ENCODE measurements at places on chromosomes 6 and 20.
A peak's percentile ranks its signal among the peaks of the same experiment; 100 is the strongest.

DNA sequence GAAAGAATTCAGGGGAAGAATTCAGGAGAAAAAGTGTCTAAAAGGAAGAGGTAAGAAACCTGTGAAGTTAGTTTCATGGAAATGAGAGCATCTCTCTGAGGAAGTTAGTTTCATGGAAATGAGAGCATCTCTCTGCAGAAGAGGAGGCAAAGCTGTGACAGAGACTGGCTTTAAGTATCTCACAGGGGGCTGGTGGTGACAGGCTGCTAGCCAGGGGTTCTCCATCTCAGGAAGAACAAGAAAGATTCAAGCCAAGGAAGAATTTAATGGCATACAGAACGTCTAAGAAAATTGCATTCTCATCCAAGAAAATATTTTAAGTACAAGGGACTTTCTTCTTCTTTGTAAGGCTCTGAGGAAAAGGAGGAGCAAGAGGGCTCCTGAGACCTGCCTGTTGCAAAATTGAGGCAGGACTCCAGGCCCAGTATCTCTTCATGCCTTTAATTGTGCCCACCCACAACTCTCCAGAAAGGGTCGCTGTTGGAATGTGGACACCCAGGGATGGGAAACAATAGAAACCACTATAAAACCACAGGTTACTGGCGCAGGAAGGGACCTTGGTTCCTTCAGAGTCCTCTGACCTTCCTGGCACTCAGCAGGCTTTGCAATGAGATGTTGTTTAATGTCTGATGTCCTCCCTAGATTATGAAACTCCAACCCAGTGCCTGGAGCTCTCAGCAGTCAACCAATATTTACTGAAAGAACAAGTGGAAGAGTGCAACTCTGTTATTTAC, 136.8 kb downstream of the FNDC1 start:
- DNase-seq = no peak

DNA sequence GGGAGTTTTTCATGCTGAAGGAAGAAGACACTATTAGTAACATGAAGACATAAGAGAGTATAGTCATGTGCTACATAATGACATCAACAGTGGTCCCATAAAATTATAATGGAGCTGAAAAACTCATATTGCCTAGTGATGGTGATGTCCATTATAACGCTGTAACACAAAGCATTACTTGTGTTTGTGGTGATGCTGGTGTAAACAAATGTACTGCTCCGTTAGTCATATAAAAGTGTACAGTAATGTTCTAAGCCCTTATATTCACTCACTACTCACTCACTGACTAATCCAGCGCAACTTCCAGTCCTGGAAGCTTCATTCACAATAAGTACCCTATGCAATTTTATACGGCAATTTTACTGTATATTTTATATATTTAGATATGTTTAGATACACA, 26.8 kb upstream of the ASF1A start:
- no peak for DNase-seq

GRCh38 chr20:2210646-2211552, 84.9 kb upstream of the TGM3 start:
- peak; percentile 88 for DNase-seq

DNA sequence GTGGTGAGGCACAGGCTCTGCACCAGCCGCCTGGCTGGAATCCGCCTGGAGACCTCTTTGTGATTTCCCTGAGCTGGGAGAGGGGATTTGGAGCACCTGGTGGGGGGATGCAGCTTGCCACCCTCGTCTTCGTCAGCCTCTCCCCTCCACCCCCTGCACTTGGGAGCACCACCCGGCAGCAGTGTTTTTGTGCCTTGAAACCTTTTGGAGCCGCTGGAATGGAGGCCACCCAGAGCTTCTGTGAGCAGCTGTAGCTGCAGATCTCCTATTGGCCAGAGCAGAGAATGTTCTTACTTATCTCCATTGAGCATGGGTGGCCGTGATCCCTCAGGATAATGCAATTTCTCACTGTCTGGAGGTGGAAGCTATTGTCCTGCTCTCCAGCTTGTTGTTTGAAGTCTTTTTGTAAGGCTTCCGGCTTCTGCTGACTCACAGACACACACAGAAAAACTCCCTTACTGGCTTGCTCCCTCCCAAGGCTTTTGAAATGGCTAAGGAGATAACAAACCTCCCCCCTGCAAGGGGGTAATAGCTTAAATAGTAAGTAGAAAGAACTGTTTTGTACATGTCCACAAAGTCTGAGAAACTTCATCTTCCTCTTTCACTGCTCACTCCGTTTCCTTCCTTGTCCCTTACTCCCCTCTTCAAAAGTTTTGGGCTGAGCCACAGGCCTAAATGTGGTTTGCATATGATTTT, 271.2 kb downstream of the PRL start:
- DNase-seq = peak; percentile 96

DNA sequence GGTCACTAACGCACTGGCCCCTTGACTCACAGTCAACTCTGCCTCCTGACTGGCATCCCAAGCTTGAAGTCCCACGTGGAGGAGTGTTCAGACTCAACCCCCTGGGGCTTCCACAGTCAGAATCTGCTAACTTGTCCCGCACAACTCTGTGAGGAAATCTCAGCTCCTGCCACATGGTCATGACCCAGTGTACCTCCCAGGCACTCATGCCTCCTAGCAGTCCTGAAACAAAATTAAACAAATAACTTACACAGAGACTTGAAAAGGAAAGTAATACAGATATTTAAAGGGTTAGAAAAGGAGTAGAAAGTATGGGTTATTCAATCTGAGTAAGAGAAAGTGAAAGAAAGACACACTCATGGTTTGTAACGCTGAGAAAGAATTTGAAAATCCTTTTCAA, 134.9 kb downstream of the GMDS start:
- peak; percentile 22 for DNase-seq

GRCh38 chr20:9460518-9460917, 53.9 kb upstream of the LAMP5 start:
- peak; percentile 34 for DNase-seq

DNA sequence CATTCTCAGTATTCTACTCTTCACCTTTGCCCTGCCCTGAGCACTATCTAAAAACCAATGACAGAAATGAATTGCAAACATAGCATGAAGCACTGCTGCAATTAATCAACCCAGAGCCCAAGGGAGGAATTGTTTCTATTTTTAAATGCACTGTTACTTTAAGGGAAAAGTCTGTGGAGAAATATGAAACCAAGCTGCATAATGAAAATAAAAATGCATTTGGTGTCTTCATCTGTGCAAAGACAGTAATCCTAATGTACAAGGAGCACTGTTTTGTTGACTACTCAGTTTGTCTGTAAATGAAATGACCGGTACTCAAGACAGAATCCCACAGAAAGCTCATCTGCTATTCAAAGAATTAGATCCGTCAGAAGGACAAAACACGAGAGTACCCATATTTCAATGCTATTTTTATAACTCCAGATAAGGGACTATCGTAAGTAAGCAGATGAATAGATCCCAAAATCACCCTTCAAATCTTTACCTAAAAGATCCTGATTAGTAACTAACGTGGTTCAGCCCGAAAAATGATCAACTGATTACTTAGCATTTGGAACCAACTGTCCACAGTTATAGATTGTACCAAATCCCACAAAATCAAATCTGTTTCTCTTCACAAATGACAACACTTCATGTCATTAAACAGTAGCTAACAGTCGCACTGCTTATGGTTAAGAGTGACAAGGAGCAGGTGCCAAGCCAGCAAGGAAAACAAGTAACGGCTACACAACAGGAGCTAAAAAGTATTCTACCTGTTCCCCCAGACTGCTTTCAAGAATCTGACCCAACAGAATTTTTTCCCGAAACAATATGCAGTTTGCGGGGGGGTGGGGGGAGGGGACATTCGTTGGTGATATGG, 2.4 kb downstream of the KIF13A start:
- peak; percentile 59 for DNase-seq

GRCh38 chr20:44091026-44091425, 96.0 kb downstream of the JPH2 start:
- peak; percentile 20 for DNase-seq

DNA sequence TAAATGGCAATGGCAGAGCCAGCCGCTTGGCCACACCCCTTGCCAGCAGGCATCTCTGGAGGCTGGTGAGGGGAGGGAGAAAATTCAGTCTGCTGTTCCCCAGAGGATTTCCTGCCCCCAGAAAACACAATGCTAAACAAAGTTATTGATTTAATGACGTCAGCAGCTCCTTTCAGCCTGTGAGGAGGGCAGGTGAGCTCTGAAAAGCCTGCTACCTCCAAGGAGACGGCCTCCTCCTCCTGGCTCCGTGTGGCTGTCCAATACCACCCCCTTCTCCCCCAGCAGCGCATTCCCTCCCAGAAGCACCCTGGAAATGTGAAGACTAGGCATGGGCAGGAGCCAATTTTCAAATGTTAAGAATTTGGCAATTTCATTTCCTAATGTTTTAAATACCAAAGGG, 393.1 kb downstream of the ZFAND3 start:
- peak; percentile 22 for DNase-seq

GRCh38 chr6:51792273-51793030, 295.0 kb downstream of the PKHD1 start:
- DNase-seq = no peak

- peak; percentile 81 for DNase-seq
Observed at GRCh38 chr6:106253172-106253571, 72.4 kb downstream of the ATG5 start.

GRCh38 chr20:16556301-16556700, 16.9 kb downstream of the KIF16B start:
- no peak for DNase-seq

DNA sequence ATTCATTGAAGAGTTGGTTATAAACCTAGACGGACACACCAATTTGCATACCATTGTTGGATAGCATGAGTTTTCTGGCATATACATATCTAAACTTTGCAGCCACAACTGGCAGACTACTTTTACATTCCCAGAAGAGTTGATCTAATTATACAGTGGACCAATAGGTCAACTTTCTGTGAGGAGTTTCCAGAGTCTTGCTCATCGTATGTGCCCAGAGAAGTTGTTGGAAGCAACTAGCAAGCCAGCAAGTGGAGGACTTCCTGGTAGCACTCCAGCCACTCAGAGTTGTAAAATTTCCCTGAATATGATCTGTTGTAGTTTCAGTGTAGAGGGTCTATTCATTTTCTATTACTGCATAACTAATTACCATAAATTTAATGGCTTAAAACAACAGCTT, 47.1 kb upstream of the FAM184A start:
- peak; percentile 43 for DNase-seq

- no peak for DNase-seq
Observed at GRCh38 chr6:89952105-89952671, 57.9 kb downstream of the GJA10 start.

DNA sequence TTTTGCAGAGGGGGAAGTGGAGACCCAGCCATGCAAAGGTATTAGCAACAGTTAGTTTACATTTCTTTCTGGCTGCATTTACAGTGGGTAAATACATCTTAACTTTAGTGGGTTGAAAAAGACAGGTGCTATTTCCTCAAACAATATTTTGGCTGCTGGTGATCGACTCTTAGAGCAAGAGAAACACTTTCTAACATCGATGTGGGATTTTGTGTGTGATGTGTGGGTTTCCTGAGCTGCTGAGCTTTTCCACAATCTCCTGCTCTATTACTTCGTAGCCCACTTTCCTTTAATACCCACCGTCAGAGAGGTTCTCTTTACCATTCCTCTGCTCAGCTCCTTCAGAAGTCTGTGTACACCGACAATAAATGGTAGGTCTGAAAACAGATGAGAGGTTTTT, 339.0 kb downstream of the NRN1 start:
- DNase-seq = no peak

GRCh38 chr6:128456510-128457230, 63.7 kb downstream of the PTPRK start:
- DNase-seq = no peak

- DNase-seq = peak; percentile 95
Observed at GRCh38 chr6:112251171-112251875, 3.0 kb downstream of the LAMA4 start.

GRCh38 chr6:42726026-42726425, 3.6 kb upstream of the PRPH2 start:
- DNase-seq = no peak
